ENCODE measurements at places on chromosomes 4 and X.

DNA sequence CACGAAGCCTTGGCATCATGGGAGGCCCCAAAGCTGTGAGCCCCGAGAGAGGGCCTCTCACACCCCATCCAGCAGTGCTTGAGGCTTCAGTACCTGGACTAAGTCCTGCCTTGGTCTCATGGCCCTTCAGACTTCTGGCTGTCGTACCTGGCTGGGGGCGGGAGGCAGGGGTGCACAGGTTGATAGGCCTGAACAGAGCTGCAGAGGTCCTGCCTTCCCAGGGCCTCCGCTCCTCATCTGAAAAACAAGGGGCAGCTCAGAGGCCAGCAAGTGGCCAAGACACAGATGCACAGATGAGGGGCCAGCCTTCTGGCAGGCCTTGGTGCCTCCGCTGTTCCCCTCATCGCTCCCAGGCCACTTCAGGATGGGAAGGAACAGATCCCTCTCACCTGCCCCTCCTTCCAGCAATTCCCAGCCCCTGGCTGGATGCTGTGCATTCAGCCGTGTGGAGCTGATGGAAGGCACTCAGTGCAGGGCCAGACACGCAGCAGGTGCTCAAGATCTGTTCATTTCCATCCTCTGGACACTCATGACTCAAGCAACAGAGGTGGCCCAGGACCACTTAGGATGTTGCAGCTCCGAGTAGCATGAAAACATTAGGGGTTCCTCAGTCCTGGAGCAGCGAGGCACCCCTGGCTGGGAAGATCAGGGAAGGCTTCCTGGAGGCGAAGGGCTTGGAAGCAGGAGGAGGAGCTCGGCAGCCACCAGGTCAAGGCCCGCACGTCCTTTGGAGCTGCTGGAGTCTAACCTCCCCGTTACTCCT is 1.4 kb downstream of the ZNF185 start:
- DNase-seq, result no peak

GRCh38 chrX:72176981-72177380 is 4.6 kb upstream of the PIN4 start:
- no peak for DNase-seq

DNA sequence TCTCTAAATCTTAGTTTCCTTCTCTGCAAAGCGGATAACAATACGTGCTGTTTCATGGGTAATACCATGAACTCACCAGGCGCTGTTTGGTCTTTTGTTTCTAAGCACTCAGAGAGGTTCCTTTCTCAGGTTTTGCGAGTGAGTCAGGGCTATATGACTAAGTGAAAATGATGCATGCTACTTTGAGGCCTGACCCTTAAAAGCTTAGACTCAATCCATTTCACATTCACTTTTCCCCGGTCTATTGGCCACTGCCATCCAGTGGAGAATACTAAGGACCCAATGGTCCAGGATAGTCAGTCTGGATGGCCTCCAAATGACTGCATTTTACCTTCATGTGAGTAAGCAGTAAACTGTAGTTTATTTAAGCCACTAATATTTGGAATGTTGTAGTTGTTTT is 400.8 kb upstream of the SLIT2 start:
- DNase-seq, result no peak

- no peak for DNase-seq
Observed at GRCh38 chr4:145786261-145786660, 106.3 kb downstream of the C4orf51 start.

GRCh38 chr4:24380957-24381665 is 203.2 kb downstream of the DHX15 start:
- DNase-seq, result no peak

GRCh38 chrX:44144177-44144945 is 171.2 kb upstream of the NDP start:
- DNase-seq, result no peak

GRCh38 chr4:108141213-108141950 is 27.4 kb downstream of the LEF1 start:
- DNase-seq, result no peak

GRCh38 chr4:44580231-44580630 is 71.2 kb downstream of the YIPF7 start:
- DNase-seq, result no peak

GRCh38 chrX:108199691-108200090 is 108.1 kb downstream of the ATG4A start:
- DNase-seq, result no peak

DNA sequence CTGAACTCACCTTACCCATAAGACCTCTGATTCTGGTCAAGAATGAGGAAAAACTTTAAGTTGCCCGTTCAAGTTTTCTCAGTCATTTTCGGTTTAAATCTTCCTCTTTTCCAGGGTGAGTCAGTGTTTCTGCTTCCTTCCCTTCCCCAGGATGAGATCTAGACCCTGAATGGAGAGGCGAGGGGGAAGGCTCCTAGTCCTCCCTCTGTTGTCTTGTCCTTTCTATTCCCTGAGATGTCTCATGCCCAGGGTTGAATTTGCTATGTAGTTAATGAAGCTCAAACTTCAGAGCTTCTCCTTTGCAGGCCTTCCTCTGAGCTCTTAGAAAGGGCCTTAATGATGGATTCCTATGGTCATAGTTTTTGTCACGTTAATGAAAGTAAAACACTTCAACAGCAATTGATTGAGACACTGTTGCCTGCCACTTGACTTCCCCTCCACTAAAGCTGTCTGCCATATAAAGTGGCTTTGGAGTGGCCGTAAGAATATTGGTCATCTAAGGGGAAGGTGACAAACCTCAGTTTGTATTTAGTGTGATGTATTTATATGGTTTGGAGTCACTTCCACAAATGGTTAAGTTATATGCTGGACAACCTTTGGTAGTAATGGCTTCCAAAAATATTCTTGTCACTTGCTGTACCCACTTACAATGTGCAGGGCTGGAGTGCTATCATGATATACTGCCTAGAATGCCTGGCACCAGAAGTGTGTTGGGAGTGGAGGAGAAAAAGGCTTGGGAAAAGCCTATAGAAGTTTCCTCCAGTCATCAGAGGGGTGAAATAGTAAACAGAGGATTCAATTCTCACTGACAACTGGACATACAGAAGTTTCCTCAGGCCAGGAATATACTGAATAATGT is 24.3 kb upstream of the GPRIN3 start:
- DNase-seq, result no peak

DNA sequence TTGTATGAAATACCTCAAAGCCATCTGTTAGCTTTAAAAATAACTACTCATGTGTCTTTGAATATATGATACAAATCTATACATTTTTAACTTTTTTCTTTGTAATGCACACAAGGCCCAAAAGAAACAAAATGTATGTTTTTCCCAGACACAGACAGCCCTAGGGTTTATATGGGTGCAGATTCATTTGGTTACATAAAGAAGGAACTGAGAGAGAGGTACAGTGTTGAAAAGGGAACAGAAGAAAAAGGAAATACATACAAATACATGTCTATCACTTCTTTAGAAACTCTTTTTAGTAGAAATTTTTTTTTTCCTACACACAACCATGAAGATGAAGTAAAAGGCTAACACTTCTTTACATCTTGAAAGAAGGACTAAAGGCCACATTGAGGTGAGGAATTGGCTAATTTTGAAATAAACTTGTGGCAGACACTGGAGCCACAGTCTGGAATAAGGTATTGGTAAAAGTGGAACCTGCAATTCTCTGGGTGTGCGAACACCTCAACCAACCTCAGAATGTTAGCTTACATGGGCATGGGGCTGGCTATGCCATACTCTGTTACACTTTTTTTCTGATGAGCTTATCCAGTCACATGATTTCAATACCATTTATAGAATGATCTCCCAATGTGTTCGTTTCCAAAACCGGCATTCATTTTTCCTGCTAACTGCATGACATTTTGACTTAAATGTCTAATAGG is 67.9 kb downstream of the FAM47C start:
- no peak for DNase-seq

GRCh38 chr4:26780539-26780938 is 80.1 kb upstream of the STIM2 start:
- no peak for DNase-seq

GRCh38 chrX:41352329-41352838 is 18.4 kb downstream of the DDX3X start:
- DNase-seq, result no peak

DNA sequence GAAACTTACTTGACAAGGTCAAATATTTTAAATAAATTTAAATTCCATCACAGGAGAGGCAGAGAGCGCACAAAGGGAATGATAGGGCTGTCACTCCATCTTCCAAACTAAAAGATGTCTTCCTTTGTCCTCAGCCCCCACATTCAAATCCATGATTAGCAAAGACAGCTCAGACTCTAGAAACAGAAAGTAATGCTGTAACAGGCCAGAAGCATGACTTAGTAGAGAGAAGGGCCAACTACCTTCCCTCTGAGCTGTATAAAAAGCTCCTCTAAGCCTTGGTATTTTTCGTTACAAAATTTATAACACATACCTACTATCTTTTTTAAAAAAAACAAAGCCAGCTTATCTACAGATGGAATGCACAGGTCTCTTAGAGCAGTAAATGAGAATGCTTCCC is 207.4 kb downstream of the MAPK10 start:
- DNase-seq, result no peak

- no peak for DNase-seq
Observed at GRCh38 chr4:17577665-17578481, 875 bp downstream of the LAP3 start.

GRCh38 chr4:101790521-101791181 is at the start of gene BANK1:
TSS of gene BANK1 (plus strand) at chr4:101790730. CDS start at chr4:101790881, 151 bp downstream.
- DNase-seq, result peak; percentile 66

- no peak for DNase-seq
Observed at GRCh38 chrX:131762802-131763234, 218.9 kb downstream of the OR13H1 start.

DNA sequence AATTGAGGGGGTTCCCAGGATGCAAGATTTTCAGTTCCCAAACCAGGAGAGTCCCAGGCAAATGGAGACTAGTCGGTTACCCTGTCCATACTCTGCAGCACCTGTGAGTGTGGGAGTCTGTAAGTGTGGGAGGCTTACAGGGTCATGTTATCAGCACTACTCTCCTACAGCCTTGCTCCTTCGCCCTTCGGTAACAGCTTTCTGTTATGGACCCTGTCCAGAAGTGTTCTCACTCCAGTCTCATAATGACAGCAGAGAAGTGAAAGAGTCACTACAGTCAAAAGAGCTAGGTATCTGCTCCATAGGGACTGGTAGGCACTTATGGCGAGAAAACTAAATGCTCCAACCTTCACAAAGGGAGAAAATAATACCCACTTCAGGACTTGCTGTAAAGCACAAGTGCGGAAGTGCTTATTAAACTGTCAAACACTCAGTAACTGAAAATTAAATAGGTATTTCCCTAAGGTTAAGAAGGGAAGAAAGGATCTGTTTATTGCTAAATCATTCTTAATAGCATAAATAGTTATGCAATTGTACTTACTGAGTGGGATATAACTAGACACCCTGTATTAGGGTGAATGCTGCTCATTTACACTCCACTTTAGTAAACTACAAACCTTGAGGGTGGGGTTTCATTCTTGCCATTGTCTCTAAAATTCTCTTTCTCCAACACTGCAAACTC is 2.7 kb upstream of the ADH7 start:
- peak; percentile 71 for DNase-seq

DNA sequence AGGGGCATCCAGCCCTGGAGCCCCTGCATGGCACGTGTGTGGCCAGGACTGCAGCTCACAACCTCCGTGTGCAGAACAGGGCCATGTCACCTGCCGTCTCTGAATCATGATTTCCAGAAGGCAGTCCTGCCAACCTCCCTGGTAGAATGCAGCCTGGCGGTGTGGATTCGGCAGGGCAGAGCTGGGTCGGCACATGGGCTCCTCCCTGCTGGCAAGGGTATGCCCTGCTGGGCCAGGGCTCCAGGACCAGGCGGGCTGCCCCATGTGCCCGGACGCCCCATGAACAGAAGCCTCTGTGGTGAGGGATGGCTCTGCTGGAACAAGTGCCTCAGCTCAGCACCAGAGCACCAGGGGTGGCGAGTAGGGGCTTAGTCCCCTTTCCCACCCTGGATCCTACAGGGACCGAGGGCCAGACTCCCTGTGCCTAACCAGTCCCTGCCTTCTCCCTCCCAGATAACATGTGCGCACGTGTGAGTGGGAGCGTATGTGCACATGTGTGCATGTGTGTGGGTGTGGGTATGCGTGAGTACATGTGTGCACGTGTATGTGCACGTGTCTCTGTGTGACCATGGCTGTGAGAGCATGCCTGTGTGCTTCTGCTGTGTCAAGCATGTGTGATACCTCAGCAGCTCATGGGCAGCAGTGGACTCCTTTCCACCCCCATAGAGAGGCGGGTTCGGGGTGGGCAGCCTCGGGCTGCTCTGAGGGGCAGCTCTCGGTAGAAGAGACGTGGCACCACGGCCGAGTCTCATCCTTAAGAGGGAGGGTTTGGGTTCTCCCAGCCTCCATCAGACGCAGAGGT is 10.3 kb upstream of the MXD4 start:
- DNase-seq, result no peak

GRCh38 chrX:115564243-115564642 is 3.3 kb downstream of the PLS3 start:
- no peak for DNase-seq

- DNase-seq, result no peak
Observed at GRCh38 chr4:98446499-98447375, 185.6 kb downstream of the RAP1GDS1 start.

GRCh38 chr4:3707423-3708102 is 58.6 kb upstream of the ADRA2C start:
- DNase-seq, result no peak
